ENCODE measurements at places on chromosomes 3 and 15. TPM values are rescaled to one million over a fixed set of nuclear protein-coding genes. Genes with fewer than 3 reads are reported as not detected.

The CPNE4 gene
- total RNA-seq: under 0.01 TPM

The TMC3 gene
- not detected for total RNA-seq

The SAMD7 gene
- total RNA-seq: not detected

The SLC38A3 gene
- total RNA-seq: 98.1 TPM

The ZCWPW2 gene
- 0.23 TPM for total RNA-seq

The CACNA2D3 gene
- total RNA-seq: 0.08 TPM

The ZSCAN29 gene
- total RNA-seq: 15.6 TPM

The BTLA gene
- total RNA-seq: 0.28 TPM

The AGTR1 gene
- 44.3 TPM for total RNA-seq

The DPPA2 gene
- not detected for total RNA-seq

The PPIB gene
- 638 TPM for total RNA-seq

The CCDC174 gene
- 9.1 TPM for total RNA-seq

All from liver (tissue), 10 donors.